Caco-2 (cell line): ENCODE measurements at places on chromosomes 11 and 22. TPM values are rescaled to one million over a fixed set of nuclear protein-coding genes. Genes with fewer than 3 reads are reported as not detected.

DNA sequence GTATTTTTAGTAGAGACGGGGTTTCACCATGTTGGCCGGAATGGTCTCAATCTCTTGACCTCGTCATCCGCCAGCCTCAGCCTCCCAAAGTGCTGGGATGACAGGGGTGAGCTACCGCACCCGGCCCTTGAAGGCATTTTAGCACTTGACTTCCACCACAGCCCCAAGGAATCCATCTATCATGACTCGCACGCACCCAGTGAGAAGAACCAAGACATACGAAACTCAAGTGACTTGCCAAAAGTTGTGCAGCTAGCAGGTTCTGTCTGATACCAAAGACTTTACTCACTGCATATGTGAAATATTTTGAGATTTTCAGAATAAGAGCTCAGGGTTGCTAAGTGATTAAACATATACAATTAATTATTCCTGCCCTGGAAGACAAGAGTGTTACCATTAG lies 21.0 kb downstream of the FLI1 start:
- no peaks in the 10 kb centered on the region; the same call in 1 of the 2 replicates for H3K27me3 ChIP-seq
- no peak overlapping the region for H3K27ac ChIP-seq
- H3K4me1 ChIP-seq, result no peaks in the 10 kb centered on the region; the same call in 1 of the 2 replicates
- H3K36me3 ChIP-seq, result no peaks in the 10 kb centered on the region

GRCh38 chr22:47571616-47572015 lies 809.2 kb downstream of the TBC1D22A start:
- H3K4me1 ChIP-seq, result no peaks in the 10 kb centered on the region
- no peaks in the 10 kb centered on the region for H3K36me3 ChIP-seq
- H3K27ac ChIP-seq, result no peak overlapping the region

DNA sequence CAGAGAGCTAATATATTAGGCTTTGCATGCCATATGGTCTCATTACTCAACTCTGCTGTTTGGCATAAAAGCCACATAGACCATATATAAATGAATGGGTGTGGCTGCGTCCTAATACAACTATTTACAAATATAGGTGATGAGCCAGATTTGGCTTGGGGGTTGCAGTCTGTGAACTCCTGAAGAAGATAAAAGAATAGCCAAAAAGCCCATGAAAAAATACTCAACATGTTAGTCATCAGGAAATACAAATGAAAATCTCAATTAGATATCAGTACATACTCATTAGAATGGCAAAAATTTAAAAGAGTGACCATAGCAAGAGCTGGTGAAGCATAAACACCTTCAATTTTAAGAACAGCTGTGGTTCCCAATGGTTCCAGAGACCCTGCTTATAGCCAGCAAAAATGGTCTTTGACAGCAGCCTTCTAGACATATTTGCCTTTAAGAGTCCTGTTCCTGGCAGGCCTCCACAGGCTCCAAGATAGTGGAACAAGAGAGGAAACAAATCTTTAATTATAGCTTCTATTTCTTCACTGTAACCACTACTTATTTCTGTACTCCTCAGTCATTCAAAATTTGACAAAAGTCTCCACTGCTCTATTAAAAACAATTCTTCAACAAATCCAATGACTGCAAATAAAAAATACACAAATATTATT lies 16.1 kb downstream of the C2CD3 start:
- no peaks in the 10 kb centered on the region for H3K4me1 ChIP-seq

GRCh38 chr22:33864723-33865130 lies 55.5 kb downstream of the LARGE1 start:
- no peak overlapping the region for H3K27ac ChIP-seq
- H3K4me1 ChIP-seq, result no peaks in the 10 kb centered on the region
- H3K4me3 ChIP-seq, result no peak overlapping the region
- no peaks in the 10 kb centered on the region for H3K36me3 ChIP-seq
- H3K27me3 ChIP-seq, result no peaks in the 10 kb centered on the region

DNA sequence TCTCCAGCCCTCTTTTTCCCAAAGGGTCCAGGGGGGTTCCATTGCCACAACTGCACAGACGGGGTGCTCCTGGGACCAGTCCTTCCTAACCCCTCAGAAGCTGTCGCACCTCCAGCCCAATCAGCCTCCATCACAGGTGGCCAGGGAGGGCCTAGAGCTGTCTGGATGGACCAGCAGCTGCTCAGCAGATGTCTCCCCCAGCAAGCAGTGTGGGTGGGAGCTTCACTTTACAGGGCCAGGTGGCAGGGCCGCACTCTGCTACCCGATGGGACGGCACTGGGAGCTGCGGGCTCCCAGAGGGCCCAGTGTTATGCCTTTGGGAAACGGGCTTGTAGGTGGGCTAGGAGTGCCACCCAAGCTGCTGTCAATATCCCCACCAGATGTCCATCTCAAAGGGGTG lies 120.5 kb downstream of the DSCAML1 start:
- no peak for DNase-seq
- H3K36me3 ChIP-seq, result no peaks in the 10 kb centered on the region
- no peaks in the 10 kb centered on the region for H3K27me3 ChIP-seq
- peaks cover 9% of the 10 kb centered on the region for H3K4me1 ChIP-seq
- no peak overlapping the region for H3K27ac ChIP-seq
- H3K4me3 ChIP-seq, result no peak overlapping the region

- H3K27me3 ChIP-seq, result no peaks in the 10 kb centered on the region
- H3K36me3 ChIP-seq, result no peaks in the 10 kb centered on the region; the same call in 1 of the 2 replicates
- no peak for DNase-seq
- H3K4me3 ChIP-seq, result no peak overlapping the region
- H3K27ac ChIP-seq, result no peak overlapping the region
Measured at GRCh38 chr22:20488946-20489345, 6.6 kb downstream of the KLHL22 start.

DNA sequence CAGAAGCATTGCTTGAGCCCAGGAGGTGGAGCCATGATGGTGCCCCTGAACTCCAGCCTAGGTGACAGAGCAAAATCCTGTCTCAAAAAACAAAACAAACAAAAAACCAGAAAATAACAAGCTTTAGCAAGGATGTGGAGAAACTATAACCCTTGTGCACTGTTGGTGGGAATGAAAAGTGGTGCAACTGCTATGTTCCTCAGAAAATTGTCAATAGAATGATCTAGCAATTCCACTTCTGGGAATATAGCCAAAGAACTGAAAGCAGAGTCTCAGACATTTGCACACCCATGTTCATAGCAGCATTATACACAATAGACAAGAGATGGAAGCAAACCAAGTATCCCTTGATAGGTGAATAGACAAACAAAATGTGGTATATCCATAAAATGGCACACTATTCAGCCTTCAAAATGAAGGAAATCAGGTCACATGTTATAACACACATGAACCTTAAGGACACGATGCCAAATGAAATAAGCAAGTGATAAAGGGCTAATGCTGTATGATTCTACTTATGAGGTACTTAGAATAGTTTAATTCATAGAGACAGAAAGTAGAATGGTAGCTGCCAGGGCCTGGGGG lies 15.9 kb downstream of the KLHL22 start:
- no peak for DNase-seq
- H3K4me3 ChIP-seq, result no peak overlapping the region
- H3K27ac ChIP-seq, result no peak overlapping the region
- no peaks in the 10 kb centered on the region for H3K4me1 ChIP-seq
- no peaks in the 10 kb centered on the region for H3K27me3 ChIP-seq

DNA sequence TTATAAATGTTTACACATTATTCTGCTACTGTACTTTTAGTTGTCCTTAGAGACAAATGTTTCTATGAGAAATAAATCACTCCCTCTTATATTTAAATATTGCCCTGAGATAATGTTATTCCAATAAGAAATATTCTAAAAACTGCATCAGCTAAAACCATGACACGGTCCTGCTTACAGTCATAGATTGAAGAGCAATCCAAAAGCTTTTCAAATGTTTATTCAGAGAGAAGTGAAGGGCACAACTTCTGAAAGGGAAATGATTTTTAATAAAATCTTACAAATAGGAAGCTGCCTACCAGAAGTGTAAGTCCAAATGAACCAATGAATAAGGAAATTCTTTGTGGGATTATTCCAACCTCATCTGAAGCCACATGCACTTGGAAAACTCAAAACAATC lies 49.2 kb downstream of the STK33 start:
- no peaks in the 10 kb centered on the region for H3K36me3 ChIP-seq
- no peak for DNase-seq
- H3K4me3 ChIP-seq, result no peak overlapping the region
- H3K27me3 ChIP-seq, result no peaks in the 10 kb centered on the region
- H3K27ac ChIP-seq, result no peak overlapping the region
- no peaks in the 10 kb centered on the region for H3K4me1 ChIP-seq

The C11orf97 gene
- total RNA-seq, result not detected in 2 replicates

The FOSL1 gene
- total RNA-seq, result 2.7 and 3.9 TPM in 2 replicates

The CDKN1C gene
- total RNA-seq, result 15.0 and 25.5 TPM in 2 replicates
